ENCODE measurements at places on chromosomes 1 and 21. TPM values are rescaled to one million over a fixed set of nuclear protein-coding genes. Genes with fewer than 3 reads are reported as not detected.

The TPR gene
- 39.3 TPM for total RNA-seq

The SPRR2A gene
- not detected for total RNA-seq

The ACTA1 gene
- not detected for total RNA-seq

The RHOU gene
- total RNA-seq = 0.17 TPM

The TEX38 gene
- total RNA-seq = not detected

The CFHR2 gene
- total RNA-seq = not detected

The KPRP gene
- total RNA-seq = not detected

The UBIAD1 gene
- 14.5 TPM for total RNA-seq

The C1orf198 gene
- total RNA-seq = 24.5 TPM

The TMEM63A gene
- 59.3 TPM for total RNA-seq

The YTHDF2 gene
- 49.8 TPM for total RNA-seq

The CLCA4 gene
- total RNA-seq = not detected

The ZNF593OS gene
- total RNA-seq = not detected

The GPR52 gene
- total RNA-seq = 3.6 TPM

The OR2T35 gene
- not detected for total RNA-seq

The CDK18 gene
- 16.4 TPM for total RNA-seq

The RPTN gene
- not detected for total RNA-seq

The NR1I3 gene
- total RNA-seq = not detected

The STPG1 gene
- 14.9 TPM for total RNA-seq

The PHLDA3 gene
- 349 TPM for total RNA-seq

The RIMS3 gene
- total RNA-seq = 4.2 TPM

The SELENON gene
- total RNA-seq = 43.7 TPM

The TARDBP gene
- 102 TPM for total RNA-seq

The KIF2C gene
- total RNA-seq = 98.7 TPM

The ALX3 gene
- total RNA-seq = not detected

The OR10J1 gene
- total RNA-seq = not detected

The KIF26B gene
- total RNA-seq = 0.17 TPM

The SELP gene
- not detected for total RNA-seq

The LEFTY1 gene
- total RNA-seq = not detected

The RGS13 gene
- total RNA-seq = 0.22 TPM

The LMOD1 gene
- 0.06 TPM for total RNA-seq

The CFAP57 gene
- 2.6 TPM for total RNA-seq

The KLHDC9 gene
- 3.2 TPM for total RNA-seq
